Hypothalamus (tissue), 51 donors: ENCODE measurements at places on chromosomes 1 and 21.

GRCh38 chr1:75643460-75643859 lies 32.5 kb upstream of the SLC44A5 start:
- no peak for DNase-seq

GRCh38 chr1:107965110-107965991 lies at the start of gene VAV3:
TSS of gene VAV3 (minus strand) at chr1:107965180. CDS start at chr1:107964869, 311 bp downstream.
- no peak for DNase-seq

DNA sequence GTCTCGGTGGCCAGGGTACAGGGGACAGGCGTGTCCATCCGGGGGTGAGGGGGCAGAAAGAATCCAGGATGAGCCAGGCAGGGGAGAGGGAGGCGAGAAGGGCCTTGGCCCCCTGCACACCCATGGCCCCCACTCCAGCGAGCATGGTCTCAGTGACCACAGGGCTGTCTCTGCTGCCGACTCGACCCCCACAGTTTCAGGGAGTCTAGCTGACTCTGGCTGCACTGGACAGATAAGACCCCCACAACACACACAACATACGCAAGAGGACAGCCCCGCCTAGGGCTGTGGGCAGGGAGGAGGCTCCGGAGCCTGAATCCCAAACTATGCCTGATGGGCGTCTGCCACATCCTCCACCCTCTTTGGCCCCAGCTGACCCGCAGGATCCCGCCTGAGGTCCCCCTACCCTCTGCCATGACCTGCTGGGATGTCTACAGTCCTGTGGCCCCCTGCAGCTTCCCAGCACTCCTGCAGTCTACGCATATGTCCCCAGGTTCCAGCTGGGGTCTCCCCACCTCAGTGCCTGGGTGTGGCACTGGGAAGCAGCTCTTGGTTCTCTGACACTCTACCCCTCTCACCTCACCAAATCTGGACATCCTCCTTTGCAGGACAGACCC lies 22.0 kb downstream of the WNT9A start:
- no peak for DNase-seq

DNA sequence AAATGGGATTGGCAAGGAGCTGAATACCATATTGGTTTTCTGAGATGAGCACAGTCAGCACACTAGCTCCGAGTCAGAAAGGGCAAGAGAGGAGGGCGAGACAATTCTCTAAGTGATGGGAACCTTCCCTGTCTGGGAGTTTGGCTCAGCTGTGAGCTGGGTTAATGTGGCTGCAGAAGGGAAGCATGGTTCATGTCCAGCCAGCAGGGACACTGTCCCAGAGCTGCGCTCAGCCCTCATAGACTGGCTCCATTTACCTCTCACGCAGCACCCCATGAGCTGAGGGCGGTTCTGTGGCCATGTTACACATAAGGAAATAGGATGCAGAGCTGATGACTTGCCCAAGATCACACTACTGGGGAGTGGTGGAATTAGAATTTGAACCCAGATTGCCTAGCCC lies 15.7 kb upstream of the CPT2 start:
- no peak for DNase-seq

- DNase-seq: no peak
Measured at GRCh38 chr1:215872658-215873057, 305.6 kb downstream of the KCTD3 start.

DNA sequence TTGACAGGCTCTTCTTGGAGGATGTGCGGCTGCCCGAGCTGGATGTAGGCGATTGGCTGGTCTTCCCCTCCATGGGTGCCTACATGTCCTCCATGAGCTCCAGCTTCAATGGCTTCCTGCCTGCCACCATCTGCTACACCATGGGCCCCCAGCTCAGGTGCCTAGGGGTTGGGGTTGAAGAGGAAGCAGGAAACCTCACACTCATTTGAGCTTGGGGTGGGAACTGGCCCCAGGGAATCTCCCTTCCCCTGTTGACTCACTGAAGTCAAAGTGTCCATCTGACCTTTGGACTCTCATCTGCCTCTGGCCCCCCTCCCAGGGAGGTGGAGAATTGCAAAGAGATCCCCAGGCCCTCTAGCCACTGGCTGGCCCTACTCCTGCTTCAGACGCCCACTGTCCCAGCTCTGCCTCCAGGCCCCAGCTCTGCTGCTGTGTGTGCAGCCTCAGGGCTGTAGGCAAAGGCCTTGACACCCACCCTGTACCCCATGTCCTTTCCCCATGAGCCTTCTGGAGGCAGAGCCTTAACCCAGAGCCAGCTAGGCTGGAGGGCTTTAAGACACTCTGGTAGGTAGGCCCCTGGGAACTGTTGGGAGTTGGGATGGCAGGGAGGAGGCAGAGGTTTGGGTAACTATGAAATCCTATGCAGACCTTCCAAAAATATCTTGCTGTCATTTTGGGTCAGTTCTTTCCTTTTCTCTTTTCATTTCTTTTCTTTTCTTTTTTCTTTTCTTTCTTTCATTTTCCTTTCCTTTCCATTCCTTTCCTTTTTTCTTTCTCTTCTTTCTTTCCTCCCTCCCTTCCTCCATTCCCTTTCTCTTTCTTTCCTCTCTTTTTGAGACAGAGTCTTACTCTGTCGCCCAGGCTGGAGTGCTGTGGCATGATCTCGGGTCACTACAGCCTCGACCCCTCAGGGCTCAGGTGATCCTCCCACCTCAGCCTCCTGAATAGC lies 66.9 kb upstream of the TINAGL1 start:
- DNase-seq: no peak

- no peak for DNase-seq
Measured at GRCh38 chr1:232421143-232421796, 208.7 kb downstream of the SIPA1L2 start.

DNA sequence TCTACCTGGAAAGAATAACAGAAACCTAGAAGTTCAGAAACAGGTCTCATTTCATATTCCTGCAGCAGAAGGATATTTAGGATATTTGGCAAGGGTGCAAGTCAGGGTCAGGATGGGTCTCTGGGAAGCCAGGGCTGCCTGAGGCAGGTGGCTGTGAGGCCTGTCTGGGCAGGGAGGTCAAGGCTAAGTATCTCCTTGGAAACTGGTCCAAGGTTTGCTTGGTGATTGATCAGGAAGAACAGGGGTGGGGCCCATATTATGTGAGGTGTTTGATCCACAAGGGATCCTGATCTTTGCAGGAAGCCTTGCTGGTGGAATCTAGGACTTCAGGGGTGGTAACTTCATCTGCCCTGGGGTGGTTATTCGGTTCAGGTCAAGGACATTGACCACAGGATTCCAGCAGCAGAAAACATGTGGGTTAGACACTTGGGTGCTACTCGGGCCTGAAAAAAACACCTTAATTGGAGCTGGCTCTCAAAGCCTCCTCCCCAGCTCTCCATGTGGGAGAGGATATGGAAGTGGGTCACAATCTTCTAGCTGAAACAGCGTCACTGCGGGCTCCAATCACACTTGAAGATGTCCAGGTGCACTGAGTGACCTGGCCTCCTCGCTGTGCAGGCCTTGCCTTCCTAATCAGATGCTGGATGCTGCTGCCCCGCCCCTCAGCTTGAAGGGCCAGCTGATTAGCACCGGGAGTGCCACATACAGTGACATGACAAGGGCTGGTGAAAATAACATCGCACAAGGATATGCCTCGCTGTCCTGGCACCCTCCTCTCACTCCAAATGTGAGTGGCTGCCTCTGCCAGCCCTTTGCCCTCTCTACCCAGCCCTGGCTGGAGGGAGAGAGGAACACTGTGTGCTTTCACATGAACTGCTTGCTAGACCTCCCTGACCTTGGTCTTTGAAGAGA lies 8.7 kb downstream of the CTNNBIP1 start:
- DNase-seq: no peak

GRCh38 chr1:177975588-177976495 lies 6.0 kb upstream of the SEC16B start:
- DNase-seq: no peak

DNA sequence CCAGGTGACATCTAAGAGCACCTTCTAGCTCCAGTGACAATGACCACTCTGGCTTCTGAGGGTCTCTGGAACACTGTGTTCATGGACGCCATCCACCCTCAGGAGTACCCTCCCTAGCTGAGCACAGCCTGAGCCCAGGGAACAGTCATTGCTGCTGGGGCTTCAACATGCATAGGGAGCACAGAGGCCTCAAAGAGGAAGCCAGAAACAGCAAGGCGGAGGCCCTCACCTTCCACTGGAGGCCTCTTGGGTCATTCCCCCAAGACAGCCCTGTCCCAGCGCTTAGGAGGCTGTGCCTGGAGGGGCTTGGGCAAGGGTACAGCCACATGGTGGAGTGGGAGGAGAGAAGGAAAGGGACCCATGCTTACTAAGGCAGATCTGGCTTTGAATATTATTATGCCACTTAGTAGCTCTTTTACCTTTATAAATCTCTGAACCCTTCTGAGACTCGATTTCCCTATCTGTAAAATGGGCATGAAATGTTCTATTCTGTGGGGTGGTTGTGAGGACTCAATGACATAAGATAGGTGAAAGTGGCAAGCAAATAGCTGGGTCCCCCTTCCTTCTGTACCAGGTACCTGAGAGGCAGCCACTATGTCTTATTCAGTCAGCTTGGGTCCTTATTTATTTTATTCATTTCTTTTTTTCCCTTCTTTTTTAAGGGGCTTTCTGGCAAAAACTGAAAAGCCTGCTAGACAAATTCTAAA lies 32.8 kb downstream of the PTAFR start:
- DNase-seq: no peak

DNA sequence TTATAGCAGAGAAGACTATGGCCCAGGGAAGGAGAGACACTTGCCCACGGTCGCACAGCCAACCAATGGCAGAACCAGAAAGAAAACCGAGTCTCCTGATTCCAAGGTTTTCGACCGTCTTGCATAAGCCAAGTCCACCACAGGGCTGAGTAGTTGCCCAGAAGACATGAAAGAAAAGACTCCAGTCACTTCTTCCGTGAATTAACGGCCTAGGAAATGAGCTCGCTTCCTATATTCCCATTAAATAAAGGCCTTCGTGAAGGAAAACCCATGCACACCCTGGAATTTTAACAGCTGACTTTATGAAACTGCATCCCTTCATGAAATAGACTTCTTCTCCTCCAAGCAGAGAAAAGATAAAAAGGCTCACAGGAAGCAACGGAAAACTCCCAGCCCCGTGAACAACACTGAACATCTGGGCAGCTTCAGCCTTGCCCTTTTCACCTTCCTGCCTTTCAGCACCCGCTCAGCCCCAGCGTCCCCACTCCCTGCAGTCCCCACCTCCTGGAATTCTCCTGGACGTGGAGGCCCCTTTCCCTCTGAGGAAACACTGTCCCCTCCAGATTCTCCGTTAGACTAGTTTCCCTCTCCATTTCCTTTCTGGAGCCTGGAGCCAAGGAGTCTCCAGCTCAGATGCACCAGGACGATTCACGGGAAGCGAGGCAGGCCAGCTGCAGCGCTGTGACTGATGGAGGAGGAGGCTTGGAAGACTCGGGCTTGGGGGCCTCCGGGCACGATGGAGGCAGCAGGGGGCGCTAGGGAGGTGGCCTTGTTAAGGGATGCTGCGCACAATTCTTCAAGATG lies 2.7 kb upstream of the MYOC start:
- no peak for DNase-seq

DNA sequence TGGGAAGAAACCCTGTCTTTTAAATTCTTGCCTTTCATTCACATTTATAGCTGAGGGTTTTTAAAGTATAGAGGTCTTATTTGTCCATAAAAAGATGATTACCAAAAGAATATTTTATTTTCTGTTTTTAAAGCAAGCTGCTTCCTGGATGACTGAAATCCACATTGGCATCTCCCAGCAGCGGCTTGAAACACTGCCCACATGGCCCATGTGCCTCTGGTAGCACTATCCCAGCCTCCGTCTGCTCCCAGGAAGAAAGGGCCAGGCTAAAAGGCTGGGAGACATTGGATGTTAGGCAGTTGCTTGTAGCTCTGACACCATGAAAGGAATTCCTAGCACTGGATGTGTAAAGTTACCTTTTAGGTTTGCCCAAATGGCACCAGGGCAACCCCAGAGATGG lies 169.9 kb upstream of the CACNA1E start:
- no peak for DNase-seq

- no peak for DNase-seq
Measured at GRCh38 chr1:198174297-198174696, 17.5 kb downstream of the NEK7 start.

DNA sequence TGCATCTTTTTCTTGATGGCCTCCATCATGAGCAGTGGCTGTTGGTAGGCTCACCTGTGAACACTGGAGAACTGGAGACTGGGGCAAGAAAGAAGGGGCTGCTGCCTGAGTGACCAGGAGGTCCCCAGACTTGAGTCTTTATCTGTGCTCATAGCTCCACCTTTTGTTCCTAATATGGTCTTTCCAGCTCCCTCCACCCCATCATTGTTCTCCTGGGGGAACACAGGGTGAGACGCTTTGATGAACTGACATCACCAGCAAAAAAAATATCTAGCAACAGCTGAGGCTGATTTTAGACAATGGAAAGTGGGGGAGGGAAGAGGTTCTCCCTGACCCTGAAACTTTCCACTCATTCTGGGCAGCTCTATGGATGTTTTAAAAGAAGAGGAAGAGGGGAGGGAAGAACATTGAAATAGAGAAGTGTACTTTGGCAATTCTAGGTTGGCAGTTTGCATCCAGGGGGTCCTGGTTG lies at the start of gene TPM3:
Gene TPM3, minus strand, starts transcription at position 111 of the 472 bp plus-strand sequence. Its CDS starts 82 bp downstream, at position 29.
- no peak for DNase-seq

DNA sequence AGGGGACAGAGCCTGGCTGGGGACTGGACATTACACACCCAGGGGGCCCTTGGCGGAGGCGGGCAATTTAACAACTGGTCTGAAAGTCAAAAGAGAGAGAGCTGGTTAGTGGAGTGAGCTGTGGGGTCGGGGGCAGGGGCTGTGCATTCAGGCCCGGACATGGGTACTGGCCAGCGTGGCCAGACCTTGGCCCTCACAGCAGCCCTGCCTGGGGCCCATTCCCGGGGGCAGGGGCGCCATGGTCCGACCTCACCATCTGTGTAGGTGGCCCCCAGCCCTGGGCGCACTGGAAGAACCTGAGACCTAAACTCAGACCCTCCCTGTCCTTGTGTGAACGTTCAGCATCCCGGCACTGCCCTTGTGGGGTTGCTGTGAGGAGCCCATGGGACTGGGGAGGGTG lies 5.0 kb downstream of the CLDN19 start:
- DNase-seq: no peak

DNA sequence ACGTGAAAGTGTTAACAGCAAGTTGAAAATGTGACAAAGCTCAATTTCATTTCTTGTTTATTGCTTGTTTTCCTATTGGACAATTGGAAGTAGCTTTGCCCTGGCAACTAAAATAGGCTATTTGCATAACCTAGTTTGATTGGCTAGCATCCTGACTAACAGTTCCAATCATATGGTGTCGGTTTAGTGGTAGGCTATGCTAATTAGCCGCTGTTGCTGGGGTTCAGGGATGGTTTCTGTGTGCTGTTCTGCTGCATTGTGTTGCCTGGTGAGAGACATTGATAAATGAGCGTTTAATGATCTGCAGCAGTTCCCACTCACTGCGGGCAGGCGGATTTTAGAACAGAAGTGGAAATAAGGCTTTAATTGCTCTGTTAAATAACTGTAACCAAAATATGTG lies 68.5 kb downstream of the DYRK1A start:
- peak; percentile 55 for DNase-seq

GRCh38 chr1:44650159-44650831 lies 24.0 kb downstream of the TMEM53 start:
- no peak for DNase-seq

- DNase-seq: no peak
Measured at GRCh38 chr1:8476006-8476405, 158.1 kb downstream of the SLC45A1 start.

GRCh38 chr1:3717041-3717714 lies 35.1 kb upstream of the CCDC27 start:
- DNase-seq: no peak

- no peak for DNase-seq
Measured at GRCh38 chr1:52305417-52306226, 60.4 kb downstream of the CC2D1B start.
